ENCODE measurements at places on chromosomes 2 and 18.

- no peak for DNase-seq
Observed at GRCh38 chr2:42315844-42316470, 45.1 kb downstream of the COX7A2L start.

GRCh38 chr2:37809525-37809924 is 115.6 kb upstream of the RMDN2 start:
- no peak for DNase-seq

GRCh38 chr2:50606860-50607259 is 425.1 kb downstream of the NRXN1 start:
- no peak for DNase-seq

DNA sequence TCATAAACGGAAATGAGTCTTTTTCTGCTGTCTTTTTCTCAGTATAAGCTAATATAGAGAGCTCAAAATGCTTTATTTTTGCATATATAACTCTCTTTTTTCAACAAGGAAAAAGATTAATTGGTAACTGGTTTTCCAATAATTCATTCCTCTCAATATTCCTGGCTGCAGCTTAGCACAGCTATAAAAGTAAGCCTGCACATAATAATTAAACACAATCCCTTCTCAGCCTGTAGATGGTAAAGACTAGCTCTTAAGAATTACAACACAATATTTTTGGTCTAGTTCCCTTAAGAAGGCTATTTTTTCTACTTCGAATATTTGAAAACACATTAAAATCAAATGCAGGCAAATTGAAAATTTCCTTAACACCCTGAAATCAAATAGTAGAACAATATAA is 258.0 kb downstream of the DOK6 start:
- DNase-seq, result no peak

GRCh38 chr18:9736286-9736835 is 28.3 kb downstream of the RAB31 start:
- no peak for DNase-seq

- DNase-seq, result no peak
Observed at GRCh38 chr2:143513081-143513480, 383.9 kb downstream of the ARHGAP15 start.

- no peak for DNase-seq
Observed at GRCh38 chr18:48539406-48540250, 797 bp downstream of the CTIF start.

DNA sequence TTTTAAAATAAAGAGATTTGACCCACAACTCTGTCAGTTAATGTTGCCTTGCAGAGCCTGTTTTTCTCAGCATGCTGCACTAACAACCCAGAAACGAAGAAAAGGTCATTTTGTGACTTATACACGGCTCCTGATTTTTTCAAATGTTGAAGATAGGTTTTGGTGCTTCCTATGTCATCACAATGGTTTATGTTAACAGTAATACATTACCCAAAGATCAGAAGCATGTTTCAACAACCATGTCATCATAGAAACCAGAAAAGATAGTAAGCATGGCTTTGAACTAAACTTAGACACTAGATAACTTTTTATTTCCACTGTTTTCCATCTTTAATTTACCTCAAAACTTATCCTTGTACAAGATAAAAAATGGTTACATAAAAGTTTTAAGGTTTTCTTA is 10.1 kb downstream of the BAZ2B start:
- DNase-seq, result no peak

All from HS-5 (cell line).